ENCODE measurements at places on chromosomes 1 and 21. TPM values are rescaled to one million over a fixed set of nuclear protein-coding genes. Genes with fewer than 3 reads are reported as not detected.

The AQP10 gene
- not detected for total RNA-seq

The SIM2 gene
- 71.3 TPM for total RNA-seq

The FALEC gene
- total RNA-seq, result not detected

The B4GALT2 gene
- total RNA-seq, result 25.1 TPM

The CASQ2 gene
- total RNA-seq, result 2.3 TPM

The CAPN9 gene
- total RNA-seq, result 0.41 TPM

The KCNK2 gene
- 1.4 TPM for total RNA-seq

The CDA gene
- 6.0 TPM for total RNA-seq

The SELL gene
- total RNA-seq, result 9.8 TPM

The ITGB2 gene
- total RNA-seq, result 111 TPM

All from kidney (tissue), 22 donors.